SW480 (cell line): ENCODE measurements at places on chromosomes 12 and 14.

GRCh38 chr12:1863823-1864222, 43.5 kb downstream of the LRTM2 start:
- no peak for DNase-seq

GRCh38 chr12:119808441-119808840, 68.7 kb downstream of the CIT start:
- no peak for DNase-seq

- DNase-seq = no peak
Observed at GRCh38 chr14:22552001-22552826, 36.8 kb downstream of the DAD1 start.

DNA sequence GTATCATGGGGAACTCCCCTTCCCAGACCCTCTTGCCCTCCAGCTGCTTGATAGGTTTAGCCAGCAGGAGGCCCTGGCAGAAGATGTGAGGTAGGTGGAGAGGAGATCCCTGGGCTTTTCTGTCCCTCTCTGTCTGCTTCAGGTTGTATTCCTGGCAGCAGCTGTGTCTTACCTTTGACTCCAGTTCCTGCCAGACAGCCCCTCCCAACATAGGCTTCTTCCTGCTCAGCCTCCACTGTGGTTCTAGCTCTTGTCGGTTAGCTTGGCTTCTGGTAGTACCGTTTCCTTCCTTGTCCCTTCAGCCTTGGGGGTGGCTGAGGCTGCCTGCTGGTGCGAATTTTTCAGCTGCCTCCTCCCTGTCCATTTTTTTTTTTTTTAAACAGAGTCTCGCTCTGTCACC, 215.7 kb upstream of the CRY1 start:
- DNase-seq = no peak

GRCh38 chr14:70073924-70074566, 114.7 kb downstream of the SLC8A3 start:
- DNase-seq = peak; percentile 75

- no peak for DNase-seq
Observed at GRCh38 chr14:85332401-85332800, 197.5 kb upstream of the FLRT2 start.

- peak; percentile 46 for DNase-seq
Observed at GRCh38 chr14:92540472-92541048, 27.0 kb downstream of the RIN3 start.

GRCh38 chr14:52042371-52043289, 26.2 kb downstream of the NID2 start:
- DNase-seq = no peak

DNA sequence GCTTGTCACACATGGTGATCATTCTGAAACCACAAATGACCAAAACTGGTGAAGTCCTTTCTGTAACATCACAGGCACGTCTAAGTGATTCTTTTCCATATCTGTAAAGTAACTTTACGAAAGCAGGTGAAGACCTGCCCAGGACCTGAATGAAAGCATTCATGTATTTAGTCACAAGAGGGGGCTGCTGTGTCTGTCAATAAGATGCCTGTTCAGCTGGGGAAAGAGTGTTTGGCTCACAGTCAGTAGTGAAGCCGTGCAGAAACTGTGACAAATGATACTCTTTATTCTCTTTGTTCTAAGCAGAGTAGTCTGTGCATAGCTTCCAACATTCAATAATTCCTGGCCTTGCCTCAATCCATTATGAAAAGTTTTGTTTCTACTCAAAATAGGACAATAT, 373.5 kb upstream of the OR4E1 start:
- peak; percentile 58 for DNase-seq

GRCh38 chr12:114395755-114396152, 10.2 kb downstream of the TBX5 start:
- no peak for DNase-seq

DNA sequence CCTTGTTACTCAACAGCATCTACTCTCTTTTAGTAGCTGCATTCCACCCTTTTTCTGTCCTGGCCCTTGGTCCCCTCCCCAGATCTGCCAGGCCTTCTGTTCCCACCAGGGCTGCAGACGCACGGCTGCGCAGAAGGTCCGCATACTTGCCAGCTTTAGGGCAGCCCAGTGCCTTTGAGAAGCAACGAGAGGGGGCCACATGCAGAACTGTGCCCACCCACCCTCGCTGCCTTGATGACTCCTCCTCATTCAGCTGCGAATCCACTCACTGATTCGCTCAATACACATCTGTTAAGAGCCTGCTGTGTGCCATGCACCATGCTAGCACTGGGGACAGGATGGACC, 39.2 kb downstream of the PRIMA1 start:
- DNase-seq = no peak

GRCh38 chr14:98957211-98958047, 314.6 kb downstream of the BCL11B start:
- peak; percentile 47 for DNase-seq

DNA sequence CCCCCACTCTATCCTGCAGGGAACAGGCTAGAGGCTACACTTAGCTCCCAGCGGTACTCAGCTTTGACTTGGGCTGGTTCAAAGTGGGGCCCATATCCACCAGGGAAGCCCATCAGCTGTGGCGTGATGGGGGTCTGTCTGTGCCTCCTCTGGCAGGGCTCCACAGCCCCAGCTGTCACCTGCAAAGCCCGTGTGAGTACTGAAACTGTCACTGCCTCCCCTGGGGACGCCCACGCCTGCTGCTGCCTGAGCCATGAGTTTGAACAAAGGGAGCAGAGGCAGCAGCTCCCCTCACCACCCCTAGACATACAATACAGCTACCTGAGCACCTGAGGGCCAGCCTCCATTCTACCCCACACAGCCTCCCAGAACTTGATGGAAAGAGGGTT, 5.0 kb downstream of the REM2 start:
- DNase-seq = no peak

DNA sequence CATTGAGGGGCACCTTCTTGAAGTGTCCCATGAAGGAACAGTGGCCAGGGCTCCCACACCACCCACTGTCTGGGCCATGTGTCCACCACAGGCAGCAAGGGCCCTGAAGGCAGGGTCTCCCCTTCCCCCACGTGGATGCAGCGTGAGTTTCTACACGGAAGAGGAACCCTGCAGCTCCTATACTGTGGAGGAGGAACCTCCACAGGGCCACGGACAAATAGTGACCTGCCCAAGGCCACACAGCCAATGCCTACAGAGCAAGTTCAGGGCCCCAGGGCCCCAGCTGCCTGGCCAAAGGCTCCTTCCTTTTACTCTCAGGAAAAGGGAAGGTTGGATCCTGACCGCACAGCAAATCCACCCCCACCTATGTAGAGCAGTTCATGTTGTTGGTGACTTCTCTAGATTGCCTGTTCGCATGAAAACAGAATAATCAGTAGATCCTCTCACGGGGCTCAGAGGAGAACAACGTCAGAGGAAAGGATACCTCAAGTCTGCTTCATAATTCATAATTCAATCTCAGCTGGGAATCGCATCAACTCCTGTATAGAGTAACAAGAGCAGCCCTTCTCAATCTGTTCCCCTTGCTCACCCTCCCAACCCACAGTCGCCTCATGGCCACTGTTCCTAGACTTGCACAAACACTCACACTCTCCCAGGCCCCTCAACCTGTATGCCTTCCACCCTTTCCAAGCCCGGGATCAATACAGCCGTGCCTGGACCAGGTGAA, 11.1 kb upstream of the KRT73 start:
- no peak for DNase-seq

- DNase-seq = no peak
Observed at GRCh38 chr14:100889641-100890040, 13.9 kb downstream of the RTL1 start.

DNA sequence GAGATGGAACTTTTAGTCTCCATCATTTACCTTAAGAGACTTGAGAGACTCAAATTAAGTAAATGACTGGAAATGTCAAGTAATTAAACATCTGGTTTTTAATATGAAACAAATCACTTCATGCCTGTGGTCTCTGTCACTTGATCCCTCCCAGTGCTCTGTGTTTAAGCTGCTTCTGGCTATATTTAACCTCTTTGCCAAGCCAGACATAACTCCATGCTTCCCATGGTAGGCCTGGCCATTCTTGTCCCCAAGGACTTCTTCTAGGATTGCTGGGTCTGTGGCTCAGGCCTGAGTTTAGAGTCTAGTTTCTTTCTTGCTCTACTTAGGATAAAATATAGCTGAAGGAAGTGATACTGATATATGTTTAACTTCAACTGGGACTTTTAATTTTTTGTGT, 1013.6 kb downstream of the FLRT2 start:
- DNase-seq = no peak

- no peak for DNase-seq
Observed at GRCh38 chr12:65411171-65411570, 132.7 kb downstream of the MSRB3 start.

- no peak for DNase-seq
Observed at GRCh38 chr12:132551641-132552031, 58.7 kb downstream of the LRCOL1 start.

DNA sequence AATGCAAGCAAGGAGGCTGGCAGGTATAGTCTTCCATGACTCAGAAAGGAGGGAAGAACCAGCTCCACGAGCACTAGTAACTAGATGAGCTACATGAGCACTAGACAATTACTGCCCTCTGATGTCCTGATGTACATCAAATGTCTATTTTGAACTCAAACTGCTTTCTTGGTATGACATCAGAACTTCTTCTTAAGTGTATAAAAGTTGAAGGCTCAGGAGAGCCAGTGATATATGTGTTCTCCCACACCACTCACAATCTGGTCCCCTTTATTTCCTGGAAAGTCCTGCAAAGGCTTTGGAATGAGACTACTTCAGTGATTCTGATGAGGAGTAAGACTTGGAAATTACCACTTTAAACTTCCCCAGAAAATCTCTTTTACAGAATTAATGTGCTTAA, 18.5 kb upstream of the DHRS7 start:
- DNase-seq = peak; percentile 10

DNA sequence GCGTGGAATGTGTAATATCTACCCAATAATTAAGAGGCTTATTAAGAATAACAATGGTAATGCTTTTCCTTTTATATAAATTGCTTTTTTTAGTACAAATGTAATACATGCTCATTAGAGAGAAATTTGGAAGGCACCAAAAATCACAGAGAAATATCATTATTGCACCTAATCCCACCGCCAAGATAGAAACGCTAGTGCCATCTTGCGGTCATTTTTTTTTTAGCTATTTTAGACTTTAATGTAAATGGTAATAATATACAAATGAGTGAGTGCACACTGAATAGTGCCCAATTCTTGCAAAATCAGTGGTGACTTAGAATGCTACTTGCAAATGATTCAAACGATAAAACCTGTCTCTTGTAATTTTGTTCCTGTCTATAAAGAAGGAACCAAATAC, 576.8 kb upstream of the TMEM132C start:
- no peak for DNase-seq

GRCh38 chr12:79274501-79275064, 410.0 kb downstream of the SYT1 start:
- DNase-seq = no peak

- DNase-seq = no peak
Observed at GRCh38 chr12:12032260-12032791, 38.4 kb upstream of the BCL2L14 start.

GRCh38 chr14:81004575-81004974, 49.2 kb downstream of the TSHR start:
- no peak for DNase-seq

- no peak for DNase-seq
Observed at GRCh38 chr12:8950221-8950527, 729 bp upstream of the M6PR start.

DNA sequence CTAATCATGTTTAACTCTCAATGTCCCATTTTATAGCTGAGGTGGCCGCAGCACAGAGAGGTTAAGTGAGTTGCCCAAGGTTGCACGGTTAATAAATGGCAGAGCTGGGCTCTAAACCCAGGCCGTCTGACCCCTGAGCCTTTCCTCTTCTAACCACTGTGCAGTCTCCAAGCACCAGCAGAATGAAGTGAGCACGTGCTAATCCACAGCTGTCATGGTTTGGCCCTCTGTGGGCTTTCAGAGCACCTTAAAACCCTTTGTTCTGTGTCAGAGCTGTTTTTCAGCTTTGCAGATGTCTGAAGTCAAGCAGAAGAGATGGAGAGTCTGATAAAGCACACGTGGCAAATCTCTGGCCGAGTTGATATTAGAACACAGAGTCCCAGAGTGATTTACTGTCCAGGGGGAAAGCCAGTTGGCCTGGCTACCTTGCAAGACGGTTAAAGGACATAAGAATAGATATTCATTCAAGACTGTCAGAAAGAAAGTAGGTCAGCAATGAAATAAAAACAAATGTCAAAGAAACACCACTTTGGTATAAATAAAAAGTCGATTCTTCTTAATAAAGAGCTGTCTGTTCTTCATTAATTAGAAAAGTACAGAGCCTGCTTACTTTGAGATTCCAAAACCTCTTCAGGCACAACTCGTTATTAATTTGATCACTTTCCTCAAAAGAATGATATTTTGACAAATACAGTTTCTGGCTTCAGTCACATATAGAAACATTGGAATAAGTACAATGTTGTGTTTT, 107.3 kb downstream of the CRADD start:
- peak; percentile 63 for DNase-seq

GRCh38 chr12:100867639-100868393, 73.2 kb downstream of the ANO4 start:
- peak; percentile 43 for DNase-seq

DNA sequence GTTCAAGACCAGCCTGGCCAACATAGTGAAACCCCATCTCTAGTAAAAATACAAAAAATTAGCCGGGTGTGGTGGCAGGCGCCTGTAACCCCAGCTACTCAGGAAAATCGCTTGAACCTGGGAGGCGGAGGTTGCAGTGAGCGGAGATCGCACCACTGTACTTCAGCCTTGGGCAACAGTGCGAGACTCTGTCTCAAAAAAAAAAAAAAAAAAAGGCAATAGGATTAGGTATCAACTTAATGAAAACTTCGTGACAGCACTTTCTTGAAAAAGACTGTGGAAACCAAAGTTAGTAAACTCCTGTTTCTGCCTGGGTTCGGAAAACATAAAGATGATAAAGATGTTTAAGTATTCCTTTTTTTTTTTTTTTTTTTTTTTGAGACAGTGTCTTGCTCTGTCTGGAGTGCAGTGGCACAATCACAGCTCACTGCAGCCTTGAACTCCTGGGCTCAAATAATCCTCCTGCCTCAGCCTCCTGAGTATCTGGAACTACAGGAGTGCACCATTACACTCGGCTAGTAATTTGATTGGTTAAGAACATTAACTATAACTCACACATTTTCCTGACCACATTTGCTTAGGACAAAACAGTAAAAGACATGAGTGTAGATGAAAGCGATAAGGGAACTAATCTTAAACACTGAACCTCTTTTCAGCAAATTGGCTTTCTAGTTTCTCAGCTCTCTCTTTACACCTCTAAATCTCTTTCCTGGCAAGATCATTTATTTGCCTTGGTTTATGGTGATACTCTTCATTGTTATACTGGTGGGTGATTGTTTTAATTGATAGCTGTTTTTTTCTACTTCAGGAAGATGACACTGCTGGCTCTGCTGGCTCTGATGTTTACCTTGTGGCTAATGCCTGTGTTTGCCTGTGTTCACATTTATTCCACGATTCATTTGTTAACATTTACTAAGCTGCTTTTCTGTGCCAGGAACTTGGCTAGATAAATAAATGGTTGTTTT, 15.8 kb downstream of the HIF1A start:
- no peak for DNase-seq

GRCh38 chr14:22512106-22512814, 76.8 kb downstream of the DAD1 start:
- no peak for DNase-seq

- DNase-seq = no peak
Observed at GRCh38 chr14:105971593-105972500, 445.5 kb downstream of the TMEM121 start.

GRCh38 chr12:114850661-114851275, 166.8 kb upstream of the TBX3 start:
- no peak for DNase-seq
